Stimulated activated CD4-positive, alpha-beta T cell treated with anti-CD3 and anti-CD28 coated beads, Interleukin-15, amount 100 ng/mL, for 1 hour (primary cell): ENCODE measurements at places on chromosomes 2 and 18.

GRCh38 chr2:126704434-126705160 is 48.6 kb downstream of the GYPC start:
- DNase-seq: no peak

- no peak for DNase-seq
Observed at GRCh38 chr2:126342457-126342856, 313.5 kb upstream of the GYPC start.

DNA sequence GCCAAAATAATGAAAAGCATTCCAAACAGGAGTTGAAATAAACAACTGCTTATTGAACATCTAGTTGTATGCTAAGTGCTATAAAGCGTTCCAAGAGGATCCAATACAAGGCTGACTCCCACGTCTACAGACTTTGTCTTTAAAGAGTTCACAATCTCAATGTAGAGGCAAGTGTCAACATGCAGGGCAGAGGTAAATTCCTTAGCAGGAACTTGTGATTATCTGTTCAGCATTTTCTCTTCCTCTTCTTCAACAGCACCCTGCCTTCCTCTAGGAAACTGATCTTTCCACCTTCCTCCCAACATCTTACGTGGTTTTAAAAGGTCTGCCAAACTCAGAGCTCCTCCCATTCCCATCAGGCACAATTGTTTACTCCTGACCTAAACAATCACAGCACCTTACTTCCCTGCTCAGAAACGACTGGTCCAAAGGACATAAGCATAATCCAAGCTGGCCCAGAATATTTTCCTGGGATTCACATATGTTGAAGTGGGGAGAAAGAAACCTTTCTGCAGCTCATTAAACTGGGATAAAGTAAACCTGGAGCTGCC is 83.9 kb downstream of the ITSN2 start:
- DNase-seq: no peak

GRCh38 chr2:119983108-119983507 is 29.8 kb upstream of the EPB41L5 start:
- DNase-seq: no peak
